GOT3 (cell line): ENCODE measurements at places on chromosomes 12 and 14.

DNA sequence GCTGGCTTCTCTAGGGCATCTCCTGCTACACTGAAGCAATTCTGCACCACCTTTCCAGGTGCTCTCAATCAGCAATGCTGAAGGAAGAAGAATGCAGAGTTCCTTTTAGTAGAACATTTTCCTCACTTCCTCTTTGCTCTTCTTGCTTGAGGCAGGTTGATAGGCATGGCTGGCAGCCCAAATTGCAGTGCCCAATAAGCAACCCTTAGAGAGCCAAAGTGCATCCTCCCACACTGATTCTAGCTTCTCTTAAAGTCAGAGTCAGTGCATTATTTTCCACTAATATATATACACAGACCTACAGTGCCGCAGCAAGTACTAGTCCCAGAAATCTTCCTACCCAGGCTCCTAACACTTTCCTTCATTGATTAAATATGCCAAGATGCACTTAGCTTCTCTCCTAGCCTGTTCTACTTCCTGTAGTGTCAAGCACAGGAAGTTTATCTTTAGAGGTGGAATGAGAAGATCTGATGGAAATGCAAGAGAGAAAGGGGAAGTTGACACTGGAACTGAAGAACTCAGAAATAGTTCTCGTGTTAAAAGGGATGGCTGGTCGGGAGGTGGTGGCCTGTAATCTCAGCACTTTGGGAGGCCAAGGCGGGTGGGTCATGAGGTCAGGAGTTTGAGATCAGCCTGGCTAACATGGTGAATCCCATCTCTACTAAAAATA is 132.7 kb downstream of the SSPN start:
- no peak for DNase-seq

GRCh38 chr12:121513464-121514183 is 67.2 kb downstream of the KDM2B start:
- no peak for DNase-seq

DNA sequence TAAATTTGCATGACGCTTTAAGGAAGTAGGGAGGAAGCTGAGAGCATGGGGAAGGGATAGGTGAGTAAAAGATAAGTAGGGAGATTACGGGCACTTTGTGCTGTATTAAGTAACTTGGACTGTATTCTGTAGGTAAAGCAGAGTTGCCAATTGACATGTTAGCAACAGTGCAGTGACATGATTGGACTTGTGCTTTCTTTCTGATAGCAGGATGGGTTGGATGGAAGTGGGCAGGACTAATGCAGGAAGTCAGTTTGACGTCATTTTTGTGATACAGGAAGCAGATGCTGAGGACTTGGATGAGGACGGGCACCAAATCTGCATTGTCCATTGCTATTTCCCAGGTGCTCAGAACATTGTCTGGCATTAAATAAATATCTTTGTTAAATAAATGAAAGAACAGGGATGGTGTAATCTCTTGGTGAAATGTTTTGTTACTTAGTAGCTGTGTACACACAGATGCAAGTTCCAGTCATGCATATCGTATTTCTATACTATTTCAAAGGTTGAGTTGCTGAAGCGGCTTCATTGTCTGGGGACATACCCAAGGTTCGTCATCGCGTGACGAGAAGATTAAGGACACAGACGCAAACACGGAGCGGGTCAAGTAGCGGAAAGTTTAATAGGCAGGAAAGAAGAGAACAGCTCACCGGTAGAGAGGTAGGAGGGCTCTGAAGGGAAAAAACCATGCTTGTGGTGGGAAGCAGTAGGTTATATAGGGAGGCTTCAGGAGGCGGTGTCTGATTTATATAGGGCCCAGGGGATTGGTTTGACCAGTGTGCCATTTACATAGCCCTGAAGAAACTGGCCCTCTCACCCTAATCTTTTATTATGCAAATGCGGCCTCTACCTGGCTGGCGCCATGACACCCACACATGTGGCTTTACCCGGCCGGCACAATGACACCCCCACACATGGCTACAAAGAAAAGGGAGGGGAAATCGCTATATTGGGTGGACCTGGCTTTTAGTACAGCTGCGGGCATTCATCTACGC is 30.7 kb downstream of the GUCY2C start:
- DNase-seq: no peak

GRCh38 chr14:104917993-104918392 is 6.7 kb upstream of the PLD4 start:
- no peak for DNase-seq

DNA sequence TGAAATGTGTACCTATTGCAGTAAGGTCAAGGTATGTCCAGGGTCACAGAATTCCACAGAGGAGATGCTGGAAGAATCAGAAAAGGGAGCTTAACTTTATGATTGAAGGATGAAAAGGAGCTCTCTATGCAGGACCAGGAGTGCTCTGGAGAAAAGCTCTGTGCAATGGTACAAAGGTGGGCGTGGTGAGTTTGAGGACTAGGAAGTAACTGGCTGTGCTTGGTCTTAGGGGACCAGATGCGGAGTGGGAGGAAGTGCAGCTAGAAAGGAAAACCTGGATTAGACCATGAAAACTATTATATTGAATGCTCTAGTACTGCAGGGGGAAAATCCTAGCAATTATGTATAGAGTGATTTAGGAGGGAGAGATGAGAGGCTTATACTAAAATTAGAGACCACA is 56.8 kb downstream of the BTG1 start:
- DNase-seq: no peak

DNA sequence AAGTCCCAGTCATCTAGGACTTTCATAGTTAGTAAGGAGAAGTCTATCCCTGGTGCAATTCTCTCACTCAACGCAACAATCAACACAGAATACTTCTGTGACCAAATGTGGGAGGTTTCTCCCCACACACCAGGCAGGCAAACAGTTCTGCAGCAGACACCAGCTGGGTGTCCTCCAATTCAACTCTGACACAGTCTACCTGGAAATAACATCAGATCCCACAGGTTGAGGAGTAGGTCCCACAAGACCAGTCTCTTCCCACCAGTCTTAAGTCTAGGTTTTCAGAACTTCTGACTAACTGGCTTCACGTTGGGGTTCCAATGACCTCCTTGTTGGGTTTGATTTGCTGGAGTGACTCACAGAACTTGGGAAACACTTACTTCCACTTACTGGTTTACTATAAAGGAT is 14.8 kb downstream of the ACOT6 start:
- no peak for DNase-seq
